ENCODE measurements at places on chromosomes 6 and 20. TPM values are rescaled to one million over a fixed set of nuclear protein-coding genes. Genes with fewer than 3 reads are reported as not detected.

LY6G5C gene
- total RNA-seq, result not detected

CTCFL gene
- total RNA-seq, result not detected

CCN5 gene
- total RNA-seq, result 47.1 TPM

DBNDD2 gene
- 45.7 TPM for total RNA-seq

HEBP2 gene
- total RNA-seq, result 204 TPM

STX11 gene
- total RNA-seq, result 156 TPM

CALHM4 gene
- total RNA-seq, result not detected

ERVFRD-1 gene
- total RNA-seq, result not detected

RSPH4A gene
- 0.84 TPM for total RNA-seq

SLC13A3 gene
- 3.5 TPM for total RNA-seq

GSTA3 gene
- total RNA-seq, result not detected

ZC2HC1B gene
- not detected for total RNA-seq

SMIM8 gene
- total RNA-seq, result 5.3 TPM

OGFRL1 gene
- total RNA-seq, result 77.6 TPM

RFX6 gene
- not detected for total RNA-seq

BPIFB4 gene
- total RNA-seq, result not detected

LKAAEAR1 gene
- total RNA-seq, result not detected

LAMA4 gene
- 430 TPM for total RNA-seq

FNDC11 gene
- total RNA-seq, result not detected

GSTA2 gene
- not detected for total RNA-seq

VSX1 gene
- not detected for total RNA-seq

Data from omental fat pad (tissue), 4 donors.